ENCODE measurements at places on chromosomes 7 and 10. TPM values are rescaled to one million over a fixed set of nuclear protein-coding genes. Genes with fewer than 3 reads are reported as not detected.

ARMH3 gene
- 19.3 TPM for total RNA-seq

SPDYE1 gene
- total RNA-seq, result not detected

AASS gene
- total RNA-seq, result 1.4 TPM

FBH1 gene
- 52.2 TPM for total RNA-seq

HOXA10 gene
- 0.19 TPM for total RNA-seq

THAP5 gene
- total RNA-seq, result 38.3 TPM

KEL gene
- total RNA-seq, result 0.10 TPM

RNF32 gene
- total RNA-seq, result 0.57 TPM

VWDE gene
- total RNA-seq, result 0.84 TPM

TMEM236 gene
- total RNA-seq, result 0.04 TPM

ENO4 gene
- total RNA-seq, result not detected

NSUN5 gene
- total RNA-seq, result 64.2 TPM

GRM3 gene
- total RNA-seq, result not detected

ZPBP gene
- total RNA-seq, result not detected

AZGP1 gene
- total RNA-seq, result not detected

GSDME gene
- total RNA-seq, result 5.9 TPM

TAS2R41 gene
- not detected for total RNA-seq

WDFY4 gene
- total RNA-seq, result not detected

FAM24B gene
- 9.8 TPM for total RNA-seq

AOAH gene
- total RNA-seq, result 22.5 TPM

CLRN3 gene
- not detected for total RNA-seq

OIT3 gene
- total RNA-seq, result not detected

RBM20 gene
- total RNA-seq, result 0.15 TPM

All from activated CD8-positive, alpha-beta memory T cell treated with anti-CD3 and anti-CD28 coated beads for 36 hours (primary cell).